ENCODE measurements at places on chromosomes 7 and 10.

GRCh38 chr7:29424984-29425309, 138.7 kb upstream of the PRR15 start:
- H3K4me1 ChIP-seq, result no peaks in the 10 kb centered on the region
- no peaks in the 10 kb centered on the region for H3K36me3 ChIP-seq
- no peak overlapping the region for H3K4me3 ChIP-seq
- no peak overlapping the region for H3K27ac ChIP-seq
- DNase-seq, result no peak

GRCh38 chr10:111175787-111176186, 99.0 kb downstream of the ADRA2A start:
- H3K27me3 ChIP-seq, result no peaks in the 10 kb centered on the region
- H3K36me3 ChIP-seq, result no peaks in the 10 kb centered on the region
- DNase-seq, result no peak
- H3K4me1 ChIP-seq, result no peaks in the 10 kb centered on the region
- no peak overlapping the region for H3K27ac ChIP-seq

DNA sequence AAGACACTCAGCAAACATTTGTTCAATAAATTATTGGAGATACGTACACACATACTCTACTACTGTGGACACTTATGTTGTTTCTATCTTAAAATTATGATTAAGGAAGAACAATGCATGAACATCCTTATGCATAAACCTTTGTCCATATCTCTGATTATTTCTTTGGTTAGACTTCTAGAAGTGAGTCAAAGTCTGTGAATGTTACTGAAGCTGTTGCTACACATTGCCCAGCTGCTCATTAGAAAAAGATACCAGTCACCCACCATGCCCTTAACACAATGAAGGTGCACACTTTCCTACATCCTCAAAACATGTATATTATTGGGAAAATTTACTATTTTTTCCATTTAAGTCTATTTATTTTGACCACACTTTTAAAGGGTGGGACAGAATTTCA, 1.4 kb upstream of the CLRN3 start:
- H3K36me3 ChIP-seq, result no peaks in the 10 kb centered on the region
- no peak overlapping the region for H3K4me3 ChIP-seq
- no peak for DNase-seq
- no peaks in the 10 kb centered on the region for H3K27me3 ChIP-seq

DNA sequence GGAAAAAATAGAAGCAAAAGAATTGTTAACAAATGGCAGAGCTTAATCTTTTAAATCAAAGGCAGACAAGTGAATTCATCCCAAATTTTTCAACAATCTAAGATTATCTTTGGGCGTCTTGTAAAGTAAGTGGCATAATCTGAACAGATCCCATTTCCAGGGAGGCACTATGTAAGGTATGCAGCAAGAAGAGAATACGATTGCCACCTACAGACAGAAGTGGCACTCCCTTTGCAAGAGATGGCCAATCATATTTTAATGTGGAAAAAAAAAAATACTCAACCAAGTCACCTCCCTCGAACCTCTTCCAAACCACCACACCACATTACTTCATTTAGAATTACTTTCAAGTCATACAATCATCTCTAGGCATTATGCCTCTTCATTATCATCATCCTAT, 4.0 kb downstream of the GFRA1 start:
- H3K4me3 ChIP-seq, result no peak overlapping the region
- no peak overlapping the region for H3K27ac ChIP-seq
- no peak for DNase-seq
- H3K4me1 ChIP-seq, result peaks cover 24% of the 10 kb centered on the region
- H3K36me3 ChIP-seq, result no peaks in the 10 kb centered on the region

- no peak overlapping the region for H3K4me3 ChIP-seq
- no peaks in the 10 kb centered on the region for H3K36me3 ChIP-seq
- no peaks in the 10 kb centered on the region for H3K4me1 ChIP-seq
- DNase-seq, result no peak
Measured at GRCh38 chr7:16558761-16559302, 32.2 kb downstream of the LRRC72 start.

GRCh38 chr10:128575761-128576160, 449.5 kb upstream of the MKI67 start:
- H3K27ac ChIP-seq, result no peak overlapping the region
- H3K27me3 ChIP-seq, result no peaks in the 10 kb centered on the region
- no peaks in the 10 kb centered on the region for H3K4me1 ChIP-seq

DNA sequence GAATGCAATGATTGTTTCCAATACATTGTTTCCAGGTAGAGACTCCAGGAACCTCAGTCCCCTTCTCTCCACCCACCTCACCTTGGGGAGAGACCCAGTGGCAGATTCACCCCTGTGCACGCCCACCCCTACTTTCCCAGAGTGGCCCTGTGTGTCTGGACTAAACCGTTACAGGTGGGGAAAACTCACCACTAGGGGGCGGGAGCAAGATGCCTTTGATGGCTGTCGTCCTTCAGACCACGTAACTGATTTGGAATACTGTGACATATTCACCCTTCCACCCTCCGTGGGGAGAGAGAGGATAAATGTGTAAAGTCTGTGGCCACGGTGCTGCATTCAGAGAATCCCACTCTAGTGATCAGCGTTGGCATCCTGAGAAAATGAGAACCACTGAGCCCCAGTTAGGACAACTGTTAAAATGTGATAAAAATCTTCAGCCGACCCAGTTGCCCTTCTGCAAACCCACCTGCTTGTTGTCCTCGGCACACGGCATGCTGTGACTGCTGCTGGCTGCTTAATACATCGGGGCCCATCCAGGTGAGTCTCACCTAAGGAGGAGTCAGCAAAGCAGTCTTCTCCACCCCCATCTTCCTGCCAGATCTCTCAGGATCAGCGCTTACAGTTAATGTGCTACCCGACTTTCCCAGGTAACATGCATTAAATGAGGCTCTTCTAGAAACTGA, 41.5 kb upstream of the NMT2 start:
- H3K4me3 ChIP-seq, result no peak overlapping the region
- no peaks in the 10 kb centered on the region for H3K36me3 ChIP-seq
- no peak overlapping the region for H3K27ac ChIP-seq
- no peak for DNase-seq
- no peaks in the 10 kb centered on the region for H3K27me3 ChIP-seq
- no peaks in the 10 kb centered on the region for H3K4me1 ChIP-seq

DNA sequence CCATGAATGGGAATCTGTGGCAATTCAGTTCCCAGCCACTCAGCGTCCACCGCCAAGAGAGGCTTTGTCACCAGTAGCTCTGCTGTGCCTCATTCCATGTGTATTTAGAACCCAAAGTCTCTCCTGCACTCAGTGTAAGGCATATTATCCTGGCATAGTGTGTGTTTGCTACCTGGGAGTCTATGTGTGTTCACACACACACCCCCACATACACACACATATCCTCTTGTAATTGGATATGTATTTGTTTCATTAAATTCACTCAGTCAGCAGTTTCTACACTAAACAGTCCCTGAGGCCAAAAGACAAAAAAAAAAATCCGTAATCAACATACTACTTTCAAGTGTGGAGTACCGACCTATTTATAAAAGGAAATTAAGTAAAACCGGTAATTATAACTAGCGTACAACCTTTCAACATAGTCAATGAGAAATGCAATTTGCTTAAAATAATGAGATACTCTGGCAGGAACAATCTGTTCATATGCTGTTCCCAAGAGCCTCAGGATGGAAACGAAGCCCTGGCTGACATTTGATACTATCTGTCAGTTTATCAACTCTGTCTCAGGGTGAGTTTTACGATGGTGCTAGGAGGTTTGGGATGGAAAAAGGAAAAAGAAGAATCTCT, 425.8 kb upstream of the CELF2 start:
- H3K4me3 ChIP-seq, result no peak overlapping the region
- DNase-seq, result no peak
- H3K4me1 ChIP-seq, result no peaks in the 10 kb centered on the region
- no peak overlapping the region for H3K27ac ChIP-seq
- H3K36me3 ChIP-seq, result no peaks in the 10 kb centered on the region
- no peaks in the 10 kb centered on the region for H3K27me3 ChIP-seq

GRCh38 chr10:20002657-20003056, 186.4 kb downstream of the PLXDC2 start:
- no peak overlapping the region for H3K4me3 ChIP-seq
- peaks cover 30% of the 10 kb centered on the region for H3K4me1 ChIP-seq
- peaks cover 7% of the 10 kb centered on the region for H3K36me3 ChIP-seq
- H3K27ac ChIP-seq, result no peak overlapping the region
- DNase-seq, result no peak
- H3K27me3 ChIP-seq, result no peaks in the 10 kb centered on the region

GRCh38 chr10:33122014-33122809, 164.2 kb upstream of the ITGB1 start:
- no peak for DNase-seq
- peaks cover 24% of the 10 kb centered on the region for H3K4me1 ChIP-seq
- H3K36me3 ChIP-seq, result no peaks in the 10 kb centered on the region
- no peaks in the 10 kb centered on the region for H3K27me3 ChIP-seq

DNA sequence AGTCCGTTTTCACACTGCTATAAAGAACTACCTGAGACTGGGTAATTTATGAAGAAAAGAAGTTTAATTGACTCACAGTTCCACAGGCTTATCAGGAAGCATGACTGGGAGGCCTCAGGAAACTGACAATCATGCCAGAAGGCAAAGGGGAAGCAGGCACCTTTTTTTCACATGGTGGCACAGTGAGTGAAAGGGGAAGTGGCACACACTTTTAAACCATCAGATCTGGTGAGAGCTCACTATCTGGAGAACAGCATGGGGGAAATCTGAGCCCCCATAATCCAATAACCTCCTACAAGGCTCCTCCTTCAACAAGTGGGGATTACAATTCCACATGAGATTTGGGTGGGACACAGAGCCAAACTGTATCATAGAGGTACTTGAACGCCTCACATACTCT, 30.0 kb downstream of the AGR3 start:
- no peak for DNase-seq
- no peak overlapping the region for H3K4me3 ChIP-seq
- peaks cover 7% of the 10 kb centered on the region for H3K4me1 ChIP-seq
- H3K27me3 ChIP-seq, result no peaks in the 10 kb centered on the region
- no peak overlapping the region for H3K27ac ChIP-seq
- no peaks in the 10 kb centered on the region for H3K36me3 ChIP-seq

GRCh38 chr7:91019686-91020385, 244.4 kb upstream of the FZD1 start:
- no peaks in the 10 kb centered on the region for H3K27me3 ChIP-seq
- H3K4me1 ChIP-seq, result no peaks in the 10 kb centered on the region
- no peak overlapping the region for H3K4me3 ChIP-seq
- no peak overlapping the region for H3K27ac ChIP-seq
- no peaks in the 10 kb centered on the region for H3K36me3 ChIP-seq

GRCh38 chr7:47836503-47837202, 111.6 kb downstream of the PKD1L1 start:
- no peaks in the 10 kb centered on the region for H3K27me3 ChIP-seq
- no peaks in the 10 kb centered on the region for H3K4me1 ChIP-seq
- no peak for DNase-seq
- H3K4me3 ChIP-seq, result no peak overlapping the region

GRCh38 chr10:22368981-22369380, 23.7 kb downstream of the SPAG6 start:
- no peak overlapping the region for H3K27ac ChIP-seq
- no peak overlapping the region for H3K4me3 ChIP-seq
- no peak for DNase-seq
- H3K4me1 ChIP-seq, result no peaks in the 10 kb centered on the region

DNA sequence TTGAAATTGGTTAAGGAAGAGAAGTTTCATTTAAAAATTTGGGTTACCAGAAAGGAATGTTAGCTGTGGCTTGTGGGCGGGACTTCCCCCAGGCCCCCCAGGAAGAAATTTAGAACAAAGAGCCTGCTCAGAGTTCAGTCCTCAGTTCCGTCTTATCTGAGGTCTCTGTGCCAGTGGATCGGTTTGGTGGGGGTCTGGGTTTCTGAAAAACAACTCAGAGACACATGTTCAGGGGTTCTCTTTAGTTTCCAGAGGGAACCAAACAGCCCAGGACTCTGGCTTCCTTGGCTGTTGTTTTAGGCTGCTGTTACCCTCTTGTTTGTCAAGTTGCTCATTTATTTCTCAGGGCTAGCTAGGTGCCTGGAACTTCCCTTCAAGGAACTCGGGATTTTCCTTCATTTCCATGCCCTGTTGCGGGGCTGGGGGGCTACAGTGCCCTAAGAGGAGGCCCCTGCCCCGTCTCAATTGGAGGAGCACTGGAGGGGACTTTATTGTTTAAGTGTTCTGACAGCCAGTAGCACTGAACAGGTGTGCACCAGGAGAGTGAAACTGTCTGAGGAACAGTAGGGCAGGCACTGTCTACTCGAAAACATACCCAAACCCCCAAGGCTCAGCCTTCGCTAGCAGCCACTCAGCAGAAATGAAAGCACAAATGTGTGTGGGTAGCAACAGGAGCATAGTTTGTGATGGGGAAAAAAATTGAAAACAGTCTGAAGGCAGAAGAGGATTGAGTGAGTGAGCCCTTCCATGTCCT, 59.9 kb downstream of the ALOX5 start:
- H3K36me3 ChIP-seq, result no peaks in the 10 kb centered on the region
- H3K4me1 ChIP-seq, result no peaks in the 10 kb centered on the region
- H3K4me3 ChIP-seq, result no peak overlapping the region
- DNase-seq, result no peak
- no peaks in the 10 kb centered on the region for H3K27me3 ChIP-seq

- H3K36me3 ChIP-seq, result no peaks in the 10 kb centered on the region
- no peak overlapping the region for H3K27ac ChIP-seq
- DNase-seq, result no peak
- H3K4me3 ChIP-seq, result no peak overlapping the region
- no peaks in the 10 kb centered on the region for H3K27me3 ChIP-seq
- no peaks in the 10 kb centered on the region for H3K4me1 ChIP-seq
Measured at GRCh38 chr10:106439366-106439765, 725.1 kb downstream of the SORCS1 start.

- no peak overlapping the region for H3K4me3 ChIP-seq
- H3K27me3 ChIP-seq, result no peaks in the 10 kb centered on the region
- no peak overlapping the region for H3K27ac ChIP-seq
- no peak for DNase-seq
- H3K36me3 ChIP-seq, result no peaks in the 10 kb centered on the region
Measured at GRCh38 chr10:113226399-113226798, 276.4 kb downstream of the TCF7L2 start.

DNA sequence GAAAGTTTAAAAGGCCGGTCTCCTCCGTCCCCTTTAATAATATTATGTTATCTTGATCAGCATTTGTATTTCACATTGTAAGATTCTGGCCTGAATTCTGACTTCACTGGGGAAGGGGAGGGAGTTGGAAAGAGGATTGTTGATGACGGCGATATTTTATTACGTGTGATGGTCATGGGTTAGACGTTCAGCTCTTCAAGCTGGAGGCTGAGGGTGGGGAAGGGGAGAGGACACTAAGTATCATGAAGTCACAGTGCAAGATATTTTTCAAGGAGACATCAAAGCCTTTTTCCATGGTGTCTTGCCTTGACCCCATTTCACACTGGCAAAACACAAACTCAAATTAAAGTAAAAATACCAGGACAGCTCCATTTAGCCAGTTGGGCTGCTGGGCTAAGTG, 126.7 kb downstream of the WDR11 start:
- no peaks in the 10 kb centered on the region for H3K27me3 ChIP-seq
- no peak for DNase-seq
- peak overlapping the region; percentile 17 for H3K27ac ChIP-seq
- no peak overlapping the region for H3K4me3 ChIP-seq
- peaks cover 17% of the 10 kb centered on the region for H3K4me1 ChIP-seq

GRCh38 chr7:140623980-140624379, 16.6 kb downstream of the DENND2A start:
- no peaks in the 10 kb centered on the region for H3K36me3 ChIP-seq
- peaks cover 27% of the 10 kb centered on the region for H3K4me1 ChIP-seq
- DNase-seq, result no peak

GRCh38 chr10:123669886-123670285, 3.7 kb downstream of the GPR26 start:
- H3K4me3 ChIP-seq, result no peak overlapping the region
- no peak overlapping the region for H3K27ac ChIP-seq
- DNase-seq, result no peak
